GM13977 (cell line): ENCODE measurements at places on chromosomes 4 and X.

- DNase-seq: no peak
These were observed 17.1 kb downstream of the MGST2 start for GRCh38 chr4:139682741-139683151.

DNA sequence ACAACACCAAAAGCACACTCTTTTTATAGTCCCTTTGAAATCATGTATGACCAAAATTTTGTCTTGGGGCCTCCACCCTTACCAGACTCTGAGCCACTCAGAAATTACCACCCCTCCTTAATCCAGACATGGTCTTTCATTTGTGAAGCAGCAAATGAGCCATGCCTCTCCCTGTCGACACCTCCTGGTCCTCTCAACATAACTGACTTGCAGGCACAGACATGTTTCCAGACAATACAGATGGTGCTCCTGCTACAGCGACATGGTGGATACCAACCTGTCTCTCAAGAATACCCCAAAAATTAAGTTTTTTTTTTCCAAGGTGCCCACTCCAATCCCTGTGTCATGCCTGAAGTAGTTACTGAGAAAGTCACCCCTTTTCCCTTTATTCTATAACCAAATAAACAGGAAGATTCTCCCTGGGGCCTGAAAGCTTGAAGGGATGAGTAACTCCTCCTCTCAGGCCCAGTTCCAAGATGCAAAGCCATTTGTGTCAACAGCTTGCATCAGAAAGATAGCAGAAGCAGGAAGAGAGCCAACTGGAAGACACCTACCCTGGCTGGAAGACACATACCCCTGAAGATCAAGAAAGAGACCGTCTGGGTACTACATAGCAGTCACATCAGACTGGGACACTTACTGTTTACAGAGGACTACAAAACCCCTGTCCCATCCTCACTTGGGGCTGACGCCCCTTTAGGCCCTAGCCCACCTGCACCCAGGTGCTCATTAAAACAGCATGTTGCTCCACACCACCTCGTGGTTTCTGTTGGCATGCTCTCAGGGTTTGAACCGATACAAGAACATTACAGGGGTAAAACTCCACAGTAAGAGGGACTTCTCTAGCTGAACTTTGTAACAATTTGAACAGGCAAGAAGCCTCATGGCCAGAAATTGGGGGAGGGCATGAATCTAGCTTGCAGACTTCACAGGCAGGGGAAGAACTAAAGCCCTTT lies 5.5 kb upstream of the UGT2B17 start:
- DNase-seq: no peak

- DNase-seq: no peak
These were observed 2.2 kb downstream of the SORCS2 start for GRCh38 chr4:7194251-7195140.

- no peak for DNase-seq
These were observed 81.6 kb downstream of the RBPJ start for GRCh38 chr4:26402458-26402857.

GRCh38 chrX:47160781-47161180 lies 15.8 kb downstream of the RBM10 start:
- DNase-seq: no peak

DNA sequence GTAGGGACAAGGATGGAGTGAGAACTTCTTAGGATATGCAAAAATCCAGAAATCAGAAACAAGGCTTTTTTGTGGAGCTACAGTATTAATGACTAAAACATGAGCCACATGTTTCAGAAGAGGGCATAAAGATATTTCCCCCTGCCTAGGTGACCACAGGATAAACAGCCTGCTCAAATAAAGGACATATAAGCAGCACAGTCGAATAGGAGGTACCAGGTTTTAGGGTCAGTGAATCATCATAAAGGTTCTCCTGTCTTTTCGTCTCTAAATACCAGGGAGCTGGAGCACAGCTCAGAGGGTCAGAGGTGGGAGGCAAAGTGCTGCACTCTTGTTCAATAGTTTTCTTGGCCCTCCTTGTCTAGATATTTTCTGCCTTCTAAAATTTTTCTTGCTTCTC lies 211.9 kb upstream of the HS3ST1 start:
- DNase-seq: no peak

DNA sequence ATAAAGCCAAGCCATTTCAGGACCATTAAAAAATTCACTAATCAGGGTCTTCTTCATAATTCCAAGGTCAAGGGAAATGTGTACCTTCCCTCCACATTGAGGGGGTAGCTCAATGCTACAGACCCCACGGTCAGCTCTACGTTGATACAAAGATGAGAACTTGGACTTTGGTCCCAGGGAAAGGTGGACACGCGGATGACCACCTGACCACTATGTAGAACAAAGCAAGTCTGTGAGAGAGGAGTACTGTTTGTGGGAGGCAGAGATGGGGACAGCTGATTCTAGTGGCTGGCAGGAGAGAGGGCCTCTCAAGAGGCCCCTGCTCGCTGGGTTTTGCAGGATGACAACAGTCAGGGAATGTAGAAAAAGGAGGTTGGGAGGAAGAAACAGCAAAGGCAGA lies 58.0 kb downstream of the SLC2A9 start:
- DNase-seq: no peak

GRCh38 chr4:183599284-183599683 lies 59.7 kb downstream of the RWDD4 start:
- no peak for DNase-seq
